ENCODE measurements at places on chromosomes 3 and 15.

- no peak for ATAC-seq
These were observed 213.4 kb upstream of the PEX5L start for GRCh38 chr3:180250172-180250571.

DNA sequence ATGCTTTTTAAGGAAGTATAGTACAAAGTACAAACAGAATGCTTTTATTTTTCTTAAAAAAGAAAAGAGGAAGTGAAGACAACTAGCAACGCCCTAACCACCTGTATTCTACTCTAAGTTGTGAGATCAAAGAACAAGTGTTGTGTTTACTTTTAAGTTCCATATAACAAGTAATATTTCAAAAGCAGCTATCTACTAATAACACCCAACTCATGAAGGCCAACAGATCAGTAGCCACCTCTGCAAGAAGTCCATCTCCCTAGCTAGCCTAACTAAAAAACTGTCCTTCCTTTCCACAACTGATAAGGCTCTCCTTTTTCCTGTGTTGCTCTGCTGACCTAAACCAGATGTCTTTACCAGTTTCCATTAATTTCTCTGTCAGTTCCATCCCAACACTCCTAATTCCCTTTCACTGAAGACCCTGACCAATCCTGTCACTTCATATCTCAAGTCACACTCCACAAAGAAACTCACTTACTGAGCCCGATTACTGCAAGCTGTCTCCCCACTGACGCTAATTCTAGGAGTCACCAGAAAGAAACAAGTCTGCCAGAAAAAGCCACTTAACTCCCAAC is 26.9 kb downstream of the PHC3 start:
- ATAC-seq: no peak

DNA sequence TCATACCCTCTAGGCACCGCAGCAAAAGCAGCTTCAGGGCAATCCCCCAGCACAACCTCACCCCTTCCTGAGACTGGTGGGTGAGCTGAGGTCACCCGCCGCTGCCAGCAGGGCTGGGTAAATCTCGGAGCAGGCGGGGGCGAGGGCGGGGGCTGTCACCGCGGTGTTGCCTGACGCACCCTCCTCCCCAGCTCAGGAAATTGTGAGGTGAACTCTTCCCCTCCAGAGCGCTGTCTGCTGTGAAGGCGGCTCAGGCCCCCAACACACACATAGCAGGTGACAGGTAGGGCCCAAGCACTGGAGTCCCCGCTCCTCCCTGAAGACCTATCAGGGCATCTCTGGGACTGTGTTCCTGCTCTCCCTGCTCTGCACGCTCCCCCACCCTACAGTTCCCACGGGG is 30.2 kb upstream of the FURIN start:
- no peak for ATAC-seq

GRCh38 chr15:66832664-66833063 is 130.6 kb downstream of the SMAD6 start:
- ATAC-seq: no peak

DNA sequence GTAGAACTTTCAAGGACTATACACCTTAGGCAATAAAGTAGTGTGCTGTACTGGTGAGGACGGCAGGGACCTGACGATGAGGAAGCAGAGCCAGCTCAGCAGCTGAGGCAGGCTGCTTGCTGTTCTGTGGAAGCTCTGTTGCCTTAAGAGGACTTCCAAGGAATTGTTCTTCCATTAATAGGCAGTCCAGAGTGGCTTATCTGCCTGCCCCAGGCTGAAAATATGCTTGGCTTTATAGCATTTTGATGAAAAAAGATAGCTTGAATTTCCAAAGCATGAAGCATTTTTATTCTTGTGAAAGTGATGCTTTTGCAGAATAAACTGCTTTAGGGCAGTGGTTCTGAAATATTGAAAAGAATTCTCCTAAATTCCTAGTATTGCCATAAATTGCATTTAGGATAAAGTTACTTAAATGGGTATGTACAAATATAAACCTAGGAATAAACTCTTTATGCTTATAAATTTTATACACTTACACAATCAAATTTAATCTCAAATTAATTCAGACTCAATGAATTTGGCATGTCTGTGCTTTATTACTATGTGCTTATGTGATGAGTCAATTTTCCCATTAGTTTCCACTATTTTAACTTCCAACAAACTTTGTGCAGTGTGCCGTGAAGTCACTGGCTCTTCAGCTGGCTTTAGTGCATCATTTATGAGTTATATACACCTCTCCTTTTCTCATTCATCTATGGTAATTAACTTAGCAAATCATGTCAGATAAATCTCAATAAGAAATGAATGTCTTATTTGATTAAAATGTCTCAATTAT is 231.0 kb upstream of the RASGRP1 start:
- ATAC-seq: no peak

All from gastroesophageal sphincter (tissue), 4 donors.